ENCODE measurements at places on chromosomes 7 and 10. TPM values are rescaled to one million over a fixed set of nuclear protein-coding genes. Genes with fewer than 3 reads are reported as not detected.

GRCh38 chr7:87223666-87224065 is 4.1 kb upstream of the TMEM243 start:
- peaks cover 29% of the 10 kb centered on the region for H3K27me3 ChIP-seq
- H3K4me3 ChIP-seq: no peak overlapping the region
- peaks cover 11% of the 10 kb centered on the region for H3K4me1 ChIP-seq

The SLC18A3 gene
- not detected for total RNA-seq

- no peaks in the 10 kb centered on the region for H3K4me1 ChIP-seq
- no peak overlapping the region for H3K4me3 ChIP-seq
- no peaks in the 10 kb centered on the region for H3K27me3 ChIP-seq
- H3K36me3 ChIP-seq: no peaks in the 10 kb centered on the region
Observed at GRCh38 chr7:37394158-37394557, 54.5 kb downstream of the ELMO1 start.

The LARP4B gene
- 128 TPM for total RNA-seq

- H3K4me3 ChIP-seq: no peak overlapping the region
- no peaks in the 10 kb centered on the region for H3K27me3 ChIP-seq
- no peaks in the 10 kb centered on the region for H3K4me1 ChIP-seq
- no peak for DNase-seq
- H3K27ac ChIP-seq: no peak overlapping the region
- H3K36me3 ChIP-seq: no peaks in the 10 kb centered on the region
Observed at GRCh38 chr10:106107706-106108105, 1056.8 kb downstream of the SORCS1 start.

The ADIRF gene
- not detected for total RNA-seq

DNA sequence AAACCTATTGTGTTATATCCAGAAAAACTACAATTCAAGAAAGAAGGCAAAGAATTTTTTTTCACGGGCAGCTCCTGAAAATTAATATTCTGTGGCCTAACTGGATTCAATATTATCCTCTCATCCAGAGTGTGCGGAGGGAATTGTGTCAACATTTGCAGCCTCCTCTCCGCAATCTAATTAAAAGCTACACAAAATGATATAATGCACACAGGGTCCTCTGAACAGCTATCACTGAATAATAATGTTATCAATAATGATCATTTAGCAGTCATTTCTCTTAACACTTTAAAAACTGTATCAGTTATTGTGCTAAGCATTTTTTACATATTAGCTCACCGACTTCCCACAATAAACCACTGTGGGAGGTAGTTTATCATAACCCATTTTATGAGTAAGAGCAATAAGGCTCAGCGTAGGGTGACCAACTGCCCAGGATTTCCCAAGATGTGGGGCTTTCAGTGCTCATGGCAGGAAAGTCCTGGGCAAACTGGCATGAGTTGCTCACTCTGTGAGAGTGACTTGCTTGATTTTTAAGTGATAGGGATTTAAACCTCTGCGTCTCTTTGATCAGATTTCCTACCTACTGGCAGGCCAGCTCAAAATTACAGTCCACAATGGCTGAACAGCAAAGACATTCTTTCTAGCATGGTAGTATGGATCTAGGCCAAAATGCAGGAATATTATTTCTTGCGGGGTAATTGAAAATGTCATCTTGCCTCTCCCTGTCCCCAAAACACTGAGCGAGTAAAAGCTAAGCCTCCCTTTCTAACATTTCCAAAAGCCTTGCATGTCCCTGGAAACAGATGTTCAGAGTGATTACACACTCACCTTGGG is 65.7 kb downstream of the AOAH start:
- DNase-seq: no peak
- H3K27me3 ChIP-seq: peaks cover 16% of the 10 kb centered on the region
- H3K36me3 ChIP-seq: no peaks in the 10 kb centered on the region
- H3K4me3 ChIP-seq: no peak overlapping the region
- no peaks in the 10 kb centered on the region for H3K4me1 ChIP-seq

DNA sequence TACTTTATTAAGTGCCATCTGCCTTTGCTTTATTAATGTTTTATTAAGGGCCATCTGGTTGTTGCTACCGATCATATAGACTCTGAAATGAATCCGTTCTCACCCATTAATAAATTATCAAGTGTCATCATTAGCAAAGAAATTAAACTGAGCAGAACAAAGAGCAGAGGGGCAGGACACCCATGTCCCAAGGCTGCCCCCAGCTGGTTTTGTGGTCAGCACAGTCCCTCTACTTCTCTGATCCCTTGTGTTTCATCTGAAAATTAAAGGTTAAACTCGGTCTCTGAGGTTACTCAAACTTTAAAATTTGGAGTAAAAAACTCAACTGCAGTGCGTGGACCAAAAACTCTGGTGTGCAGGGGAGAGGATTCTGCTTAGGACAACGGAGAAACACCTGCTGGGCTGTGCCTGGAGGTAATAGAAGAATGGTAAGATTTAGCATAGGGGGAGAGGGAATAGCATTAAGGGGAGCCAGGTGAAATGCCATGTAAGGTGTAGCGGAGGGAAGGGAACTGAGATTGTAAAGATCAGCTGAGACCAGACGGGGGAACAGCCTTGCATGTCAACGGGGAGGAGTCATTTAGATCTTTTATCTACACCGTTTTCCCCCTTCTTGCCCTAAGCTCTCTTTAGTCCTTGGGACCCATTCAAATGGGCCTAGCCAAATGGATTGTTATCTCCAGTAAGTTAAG is 10.8 kb upstream of the GSDME start:
- DNase-seq: no peak
- no peak overlapping the region for H3K4me3 ChIP-seq
- no peak overlapping the region for H3K27ac ChIP-seq
- peaks cover 22% of the 10 kb centered on the region for H3K4me1 ChIP-seq
- H3K36me3 ChIP-seq: no peaks in the 10 kb centered on the region
- no peaks in the 10 kb centered on the region for H3K27me3 ChIP-seq

GRCh38 chr7:52695973-52696595 is 339.3 kb upstream of the POM121L12 start:
- no peak overlapping the region for H3K27ac ChIP-seq
- no peaks in the 10 kb centered on the region for H3K36me3 ChIP-seq
- H3K4me3 ChIP-seq: no peak overlapping the region
- no peaks in the 10 kb centered on the region for H3K4me1 ChIP-seq
- no peaks in the 10 kb centered on the region for H3K27me3 ChIP-seq
- DNase-seq: no peak
